ENCODE measurements at places on chromosomes 4 and X.
A peak's percentile ranks its signal among the peaks of the same experiment; 100 is the strongest.

DNA sequence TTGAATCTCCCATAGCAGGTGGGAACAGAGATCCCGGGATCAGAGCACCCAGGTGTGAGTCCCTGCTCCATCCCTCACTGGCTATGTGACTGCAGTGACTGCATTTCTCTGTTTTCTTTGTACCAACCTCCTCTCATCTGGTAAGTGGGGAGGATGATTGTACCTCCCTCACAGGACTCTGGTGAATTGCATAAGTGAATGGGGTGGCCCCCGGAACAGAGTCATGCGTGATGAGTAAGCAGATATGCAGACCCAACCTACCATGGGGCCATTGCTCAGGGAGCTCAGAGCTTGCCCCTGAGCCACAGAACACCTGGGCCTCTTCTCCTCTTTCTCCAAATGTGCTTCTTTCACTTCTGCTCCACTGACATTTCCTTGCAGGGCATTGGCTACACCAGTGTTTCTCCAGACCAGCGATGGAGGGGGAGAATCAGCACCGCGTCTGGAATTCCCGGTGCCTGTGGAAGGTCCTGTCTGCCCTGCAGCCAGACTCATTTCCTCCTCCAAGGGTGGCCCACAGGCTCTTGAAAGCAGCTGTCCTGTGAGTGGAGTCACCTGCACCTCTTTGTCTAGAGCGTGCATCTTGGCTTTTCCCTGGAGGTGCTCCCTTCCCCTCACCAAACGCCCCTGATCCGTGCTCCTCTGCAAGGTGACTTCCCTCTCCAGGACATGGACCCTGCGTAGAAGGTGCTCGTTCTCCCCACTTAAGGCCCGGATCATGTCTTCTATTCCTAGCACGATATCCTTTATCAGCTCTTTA, 30.0 kb downstream of the C4orf50 start:
- peak; percentile 7 for DNase-seq

- DNase-seq: no peak
Observed at GRCh38 chr4:156673483-156673882, 298.1 kb downstream of the PDGFC start.

DNA sequence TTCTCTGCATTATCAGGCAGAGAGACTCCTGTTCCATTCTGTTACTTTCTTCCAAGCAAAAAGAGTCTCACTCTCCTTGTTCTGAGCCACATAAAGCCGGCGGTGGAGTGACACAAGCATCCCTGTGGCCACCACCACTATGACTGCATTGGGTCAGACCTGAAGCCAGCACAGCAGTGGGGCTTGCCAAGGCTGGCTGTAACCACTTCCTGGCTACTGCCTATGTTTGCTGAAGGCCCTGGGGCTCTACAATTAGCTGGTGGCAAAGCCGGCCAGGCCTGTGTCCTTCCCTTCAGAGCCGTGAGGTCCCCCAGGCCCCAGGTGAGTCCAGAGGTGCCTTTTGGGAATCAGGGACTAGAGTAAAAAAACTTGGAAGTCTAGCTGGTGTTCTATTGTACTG, 31.8 kb downstream of the PLAC8 start:
- no peak for DNase-seq

DNA sequence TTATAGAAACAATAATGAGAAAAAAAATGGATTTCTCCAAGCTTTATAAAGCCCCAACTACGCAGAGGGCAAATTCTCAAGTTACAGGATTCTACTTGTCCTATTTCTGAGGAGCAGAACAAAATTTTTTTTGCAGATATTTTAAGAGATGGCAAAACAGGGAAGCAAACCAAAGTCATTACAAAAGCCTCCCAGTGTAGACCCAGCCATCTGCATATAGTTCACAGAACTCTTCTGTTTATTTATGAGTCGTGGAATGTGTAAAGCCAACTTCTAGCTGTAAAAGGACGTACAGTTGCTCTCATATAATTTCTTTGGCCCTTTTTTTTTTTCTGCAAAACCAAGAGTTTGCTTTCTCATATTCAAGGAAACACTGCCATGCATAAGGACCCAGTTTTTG, 120.4 kb downstream of the PCDH7 start:
- no peak for DNase-seq

DNA sequence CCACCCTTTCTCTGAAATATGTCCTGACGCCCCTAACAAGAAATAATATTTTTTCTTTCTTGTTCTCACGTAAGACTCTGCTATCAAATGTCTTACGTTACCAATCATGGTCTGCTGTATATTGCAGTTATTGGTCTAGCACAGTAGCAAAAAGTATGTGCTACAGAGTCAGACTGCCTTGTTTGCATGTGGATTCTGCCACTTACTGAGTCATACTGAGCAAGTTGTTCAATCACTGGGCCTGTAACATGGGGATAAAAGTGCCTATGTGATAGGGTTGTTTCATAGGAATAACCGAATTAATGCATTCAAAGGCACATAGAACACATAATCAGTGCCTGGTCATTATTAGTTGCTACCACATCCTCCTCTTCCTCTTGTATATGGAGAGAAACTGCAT, 14.1 kb downstream of the RPGR start:
- DNase-seq: no peak

- DNase-seq: no peak
Observed at GRCh38 chrX:25175743-25176142, 160.0 kb upstream of the ARX start.

DNA sequence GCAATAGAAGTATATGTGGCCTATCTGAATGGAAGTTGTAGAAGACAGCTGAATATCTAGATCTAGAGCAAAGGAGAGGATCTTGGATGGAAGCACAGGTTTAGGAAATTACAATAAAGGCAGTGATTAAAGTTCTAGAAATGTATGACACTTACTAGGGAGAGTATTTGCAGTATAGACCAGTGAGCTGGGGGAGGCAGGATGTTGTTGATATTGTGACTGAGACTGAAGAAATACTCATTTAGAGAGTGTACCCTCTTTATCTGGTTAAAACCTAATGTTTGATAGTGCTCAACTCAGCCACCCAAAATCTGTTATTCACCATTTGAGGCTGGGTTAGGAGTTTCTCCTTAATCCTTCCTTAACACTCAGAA, 439.5 kb downstream of the GRXCR1 start:
- DNase-seq: no peak

DNA sequence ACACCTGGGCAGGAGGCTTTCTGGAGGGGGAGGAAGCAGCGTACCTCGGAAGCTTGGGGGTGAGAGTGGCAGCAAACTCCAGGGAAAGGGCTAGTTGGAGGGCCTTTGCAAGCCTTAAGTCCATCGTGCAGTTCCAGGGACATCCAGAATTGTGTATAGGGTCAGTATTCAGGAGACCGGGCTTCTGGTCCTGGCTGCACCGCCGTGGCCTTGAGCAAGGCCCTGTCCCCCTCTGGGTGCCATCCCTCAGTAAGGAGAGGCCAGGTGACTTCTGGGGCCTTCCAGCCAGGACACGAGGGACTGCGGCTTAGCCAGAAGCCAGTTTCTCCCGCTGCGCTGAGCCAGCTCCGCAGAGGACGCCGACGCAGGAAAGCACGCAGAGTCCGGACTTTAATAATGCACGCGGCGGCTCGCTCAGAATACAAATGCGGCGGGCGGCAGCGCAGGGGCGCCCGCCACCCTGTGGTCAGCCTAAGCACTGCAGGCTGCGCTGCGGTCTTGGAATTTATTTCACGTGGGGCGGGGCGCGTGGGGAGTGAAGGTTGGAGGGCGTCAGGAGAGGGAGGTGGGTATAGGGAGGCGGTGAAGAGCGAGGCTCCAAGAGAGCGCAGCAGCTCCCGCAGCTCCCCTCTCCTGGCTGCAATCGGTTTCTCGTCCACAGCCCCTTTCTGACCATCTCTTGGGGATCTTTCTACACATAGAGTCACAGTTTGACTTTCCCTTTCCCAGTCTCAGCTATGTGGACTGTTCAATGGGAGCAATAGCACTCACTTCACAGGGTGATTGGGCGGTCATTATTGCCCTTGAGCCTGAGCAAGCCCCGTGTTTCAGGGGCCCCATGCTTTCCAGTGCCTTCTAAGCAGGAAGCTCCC, 94.1 kb upstream of the GPR50 start:
- DNase-seq: peak; percentile 42

GRCh38 chr4:73437558-73437956, 1.5 kb downstream of the AFP start:
- no peak for DNase-seq

DNA sequence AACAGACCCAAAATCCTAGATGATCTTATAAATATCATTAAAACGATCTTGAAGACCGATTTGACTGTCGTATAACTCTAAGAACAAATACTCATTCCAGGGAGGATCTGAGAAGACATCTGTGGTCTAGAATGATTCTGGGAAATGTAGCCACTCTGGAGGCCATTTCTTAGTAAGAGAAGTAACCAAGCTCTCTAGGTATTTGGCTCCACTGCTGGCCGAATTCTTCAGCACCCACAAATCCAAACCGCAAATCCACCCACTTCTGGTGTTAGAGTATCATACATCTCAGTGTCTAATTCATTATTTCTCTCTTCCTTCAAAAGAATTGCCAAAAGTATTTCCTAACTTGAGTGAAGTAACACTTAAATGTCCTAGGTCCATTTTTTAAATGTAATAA, 23.9 kb downstream of the KLHL5 start:
- DNase-seq: no peak

DNA sequence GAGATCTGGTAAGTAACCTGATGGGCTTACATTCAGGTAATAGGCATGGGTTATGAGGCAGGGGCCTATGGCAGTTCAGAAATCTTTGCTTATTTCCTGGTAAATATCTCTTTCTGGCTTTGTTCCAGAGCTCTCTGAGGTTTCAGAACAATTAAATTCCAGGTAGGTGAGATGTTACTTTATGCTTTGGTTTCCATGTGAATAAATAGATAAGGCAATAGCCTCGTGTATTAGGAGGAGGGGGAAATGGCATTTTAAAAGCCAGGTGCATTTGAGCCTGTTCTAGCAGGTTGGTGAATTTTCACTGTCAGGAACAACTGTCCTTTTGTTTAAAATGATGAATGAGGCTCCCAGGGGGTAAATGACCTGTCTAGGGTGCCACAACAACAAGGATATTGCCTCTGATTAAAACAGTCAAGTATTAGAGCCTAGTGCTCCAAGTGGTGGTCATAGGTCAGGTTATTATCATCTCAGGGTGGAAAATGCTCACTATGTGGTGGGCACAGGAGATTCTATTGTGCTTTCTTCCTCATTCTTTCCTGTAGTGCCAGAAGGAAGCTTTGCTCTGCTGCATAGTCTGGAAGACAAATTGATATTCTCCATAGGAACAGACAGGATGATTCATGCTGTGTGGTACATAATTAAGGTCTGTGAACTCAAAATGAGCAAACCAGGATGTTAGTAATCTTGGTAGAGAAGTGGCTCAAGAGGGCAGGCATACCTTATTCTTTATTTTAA, 296.2 kb downstream of the INPP4B start:
- DNase-seq: no peak

DNA sequence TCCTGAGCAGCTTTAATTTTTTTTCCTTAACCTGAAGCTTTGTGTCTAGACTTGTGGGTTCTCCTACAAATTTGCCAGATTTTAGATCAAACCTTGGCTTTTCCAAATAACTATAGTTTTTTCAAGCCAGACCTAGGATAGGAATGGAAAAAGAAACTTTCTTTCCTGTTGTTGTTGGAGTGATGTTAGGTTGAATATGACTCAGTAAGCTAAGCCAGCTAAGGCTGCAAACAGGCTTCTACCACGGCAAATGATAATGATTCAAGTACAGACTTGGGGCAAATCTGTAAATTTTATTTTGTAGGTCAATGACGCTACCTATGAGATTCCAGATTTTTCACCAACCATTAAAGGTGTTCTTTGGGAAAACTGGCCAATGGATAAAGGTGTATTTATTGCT, 45.6 kb downstream of the WDR19 start:
- no peak for DNase-seq

DNA sequence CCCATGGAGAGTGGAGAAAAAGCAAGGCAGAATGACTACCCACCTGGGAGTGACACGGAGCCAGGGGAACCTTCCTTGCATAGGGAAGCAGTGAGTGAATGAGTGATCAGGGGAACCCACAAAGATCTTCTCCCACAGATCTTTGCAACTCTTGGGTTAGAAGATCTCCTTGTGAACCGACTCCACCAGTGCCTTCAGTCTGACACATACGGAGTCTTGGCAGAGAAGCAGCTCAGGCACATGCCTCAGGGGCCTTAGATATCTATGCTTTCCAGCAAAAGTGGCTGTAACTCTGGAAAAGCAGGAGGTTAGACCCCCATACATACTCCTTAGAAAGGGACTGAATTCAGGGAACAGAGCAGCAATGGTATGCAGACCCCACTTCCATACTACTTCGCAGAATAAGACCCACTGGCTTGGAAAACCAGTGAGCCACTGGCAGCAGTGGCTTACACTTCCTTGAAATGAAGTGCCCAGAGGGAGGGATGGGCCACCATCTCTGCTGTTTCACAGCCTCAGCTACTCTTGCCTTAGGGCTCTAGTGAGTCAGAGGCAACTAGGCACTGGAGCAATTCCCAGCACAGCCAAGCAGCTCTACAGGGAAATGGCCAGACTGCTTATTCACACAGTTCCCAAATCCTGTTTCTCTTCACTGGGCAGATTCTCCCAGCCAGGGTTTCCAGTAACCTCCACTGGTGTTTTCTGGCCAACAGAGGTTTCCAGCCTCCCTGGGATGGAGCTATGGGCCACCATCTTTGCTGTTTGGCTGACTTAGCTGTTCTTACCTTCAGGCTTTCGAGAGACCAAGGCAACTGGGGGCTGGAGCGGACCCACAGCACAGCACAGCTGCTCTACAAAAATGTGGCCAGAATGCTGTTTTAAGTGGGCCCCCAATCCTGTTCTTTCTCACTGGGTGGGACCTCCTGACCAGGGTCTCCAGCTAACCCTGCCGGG, 82.8 kb upstream of the TCEAL2 start:
- no peak for DNase-seq

- no peak for DNase-seq
Observed at GRCh38 chr4:168710353-168710946, 213.6 kb downstream of the PALLD start.

GRCh38 chr4:1330761-1331590, 16.0 kb upstream of the UVSSA start:
- peak; percentile 76 for DNase-seq

GRCh38 chr4:151310124-151310728, 15.2 kb downstream of the SH3D19 start:
- no peak for DNase-seq

DNA sequence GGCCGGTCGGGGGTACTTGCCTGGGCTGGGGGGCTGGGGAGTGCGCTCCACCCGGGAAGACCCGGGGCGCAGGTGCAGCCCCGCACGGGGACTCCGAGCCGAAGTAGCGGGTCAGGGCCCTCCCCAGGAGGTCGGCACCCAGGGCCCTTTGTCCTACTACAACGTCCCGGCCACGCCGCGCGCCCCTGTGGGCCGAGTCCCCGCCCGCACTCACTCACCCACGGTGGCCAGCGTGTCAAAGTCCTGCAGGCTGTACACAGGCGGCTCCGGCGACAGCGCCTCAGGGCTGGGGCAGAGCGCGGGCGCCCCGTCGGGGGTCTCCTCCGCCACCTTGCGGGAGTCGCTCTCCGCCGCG, 602 bp downstream of the PRKX start:
- no peak for DNase-seq

GRCh38 chrX:106201502-106202178, 33.5 kb downstream of the PWWP3B start:
- no peak for DNase-seq

GRCh38 chr4:173440888-173441287, 42.0 kb upstream of the SCRG1 start:
- no peak for DNase-seq

All from CD4-positive, alpha-beta T cell treated with Interleukin-4 for 1 hour (primary cell).